Mucosa of descending colon (tissue), 3 donors: ENCODE measurements at places on chromosomes 1 and 21. TPM values are rescaled to one million over a fixed set of nuclear protein-coding genes. Genes with fewer than 3 reads are reported as not detected.

DNA sequence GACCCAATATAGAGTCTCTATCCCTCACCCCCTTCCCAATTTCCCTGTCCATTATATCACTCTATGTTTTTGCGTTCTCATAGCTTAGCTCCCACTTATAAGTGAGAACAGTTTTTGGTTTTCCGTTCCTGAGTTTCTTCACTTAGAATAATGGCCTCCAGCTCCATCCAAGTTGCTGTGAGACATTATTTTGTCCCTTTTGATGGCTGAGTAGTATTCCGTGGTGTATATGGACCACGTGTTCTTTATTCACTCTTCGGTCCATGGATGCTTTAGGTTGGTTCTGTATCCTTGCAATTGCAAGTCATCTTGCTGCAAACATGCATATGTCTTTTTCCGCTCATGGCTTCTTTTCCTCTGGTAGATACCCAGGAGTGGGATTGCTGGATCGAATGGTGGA lies 54.3 kb downstream of the AGPAT3 start:
- DNase-seq: no peak

- no peak for DNase-seq
Observed at GRCh38 chr1:186487163-186487562, 26.2 kb upstream of the PDC start.

DNA sequence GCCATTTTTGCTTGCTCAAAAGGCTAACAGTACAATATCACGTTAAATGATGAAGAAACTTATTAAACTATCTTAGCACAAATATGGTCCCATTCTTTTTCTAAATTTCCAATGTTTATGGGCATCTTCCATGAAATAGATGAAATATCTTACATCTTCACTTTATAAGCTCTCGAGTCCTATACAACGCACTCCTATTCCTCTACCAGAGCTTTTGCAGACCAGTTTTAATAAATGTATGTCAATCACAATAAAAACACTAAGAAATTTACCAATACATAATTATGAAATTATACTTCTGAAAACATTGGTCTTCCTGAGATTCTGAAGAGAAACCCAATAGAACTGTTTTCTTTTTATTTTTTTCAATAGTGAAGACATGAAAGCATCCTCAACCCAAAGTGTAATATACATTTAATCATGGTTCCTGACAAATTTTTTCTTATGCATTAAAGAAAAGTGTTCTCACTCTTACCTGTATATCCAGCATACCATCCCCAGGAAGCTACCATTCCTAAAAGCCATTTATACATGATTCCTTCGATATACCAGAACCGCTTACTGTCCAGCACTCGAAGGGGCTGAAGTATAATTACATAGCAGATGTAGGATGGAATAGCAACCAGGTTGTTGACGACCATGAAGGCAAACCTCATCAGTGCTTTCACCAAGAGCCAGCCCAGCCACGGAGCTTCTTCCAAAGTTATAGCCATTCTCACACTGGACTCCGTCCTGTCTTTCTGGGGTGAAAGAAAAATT lies 1.8 kb downstream of the LPGAT1 start:
- DNase-seq: no peak

The PIGR gene
- total RNA-seq: 4,355 TPM

The CDK11B gene
- 36.8 TPM for total RNA-seq

The TMEM79 gene
- total RNA-seq: 3.9 TPM

The GLMN gene
- 6.8 TPM for total RNA-seq

DNA sequence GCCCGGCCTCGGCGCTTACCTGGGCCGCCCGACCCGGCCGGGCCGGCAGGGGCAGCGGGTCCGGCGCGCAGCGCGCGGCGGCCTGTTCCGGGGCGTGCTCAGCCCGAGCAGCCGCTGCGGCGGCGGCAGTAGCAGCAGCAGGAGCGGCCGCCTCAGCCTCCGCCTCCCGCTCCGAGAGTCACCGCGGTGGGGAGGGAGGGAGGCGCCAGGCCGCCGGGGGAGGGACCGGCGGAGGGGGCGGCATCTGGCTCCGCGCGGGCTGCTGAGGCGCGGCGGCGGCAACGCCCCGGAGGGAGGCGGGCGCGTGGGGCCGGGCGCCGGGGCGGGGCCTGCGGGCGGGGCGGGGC lies at the start of gene CTNNBIP1:
TSS of gene CTNNBIP1 (minus strand) at position 194 of the 347 bp plus-strand sequence. CDS start 38,205 bp downstream, outside the sequence.
- no peak for DNase-seq

The DNM3 gene
- total RNA-seq: 2.1 TPM

- DNase-seq: no peak
Observed at GRCh38 chr1:42177541-42177981, 13.0 kb upstream of the GUCA2A start.

The ACTL8 gene
- total RNA-seq: 0.35 TPM

- peak; percentile 89 for DNase-seq
Observed at GRCh38 chr1:201713086-201713810, 115.7 kb upstream of the IPO9 start.
